ENCODE measurements at places on chromosomes 4 and X.

DNA sequence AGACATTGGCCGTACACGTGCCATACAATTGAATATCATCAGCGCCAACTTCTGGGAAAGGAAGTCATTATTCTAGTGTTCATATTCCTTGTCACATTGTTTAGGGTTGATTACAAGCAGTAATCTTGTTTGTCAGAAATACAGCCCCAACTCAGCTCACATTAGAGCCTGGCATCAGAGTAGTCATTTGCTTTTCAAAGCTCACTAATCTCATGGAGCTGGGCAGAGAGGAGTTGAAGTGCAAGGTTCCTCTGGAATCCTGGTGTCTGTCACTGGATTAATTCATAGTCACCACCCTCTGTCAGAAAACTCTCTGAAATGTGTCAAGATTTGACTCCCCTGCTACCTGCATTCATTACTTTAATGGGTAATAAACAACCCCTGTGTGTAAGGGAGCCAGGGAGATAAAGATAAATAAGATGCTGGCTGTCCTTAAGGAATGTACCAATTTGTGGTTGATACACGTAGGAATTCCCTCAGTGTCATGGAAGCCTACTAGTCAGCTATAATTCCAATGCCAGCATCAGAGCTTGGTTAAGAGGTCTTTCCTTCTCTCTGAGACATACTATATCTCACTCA, 43.7 kb upstream of the S100G start:
- no peak for DNase-seq

DNA sequence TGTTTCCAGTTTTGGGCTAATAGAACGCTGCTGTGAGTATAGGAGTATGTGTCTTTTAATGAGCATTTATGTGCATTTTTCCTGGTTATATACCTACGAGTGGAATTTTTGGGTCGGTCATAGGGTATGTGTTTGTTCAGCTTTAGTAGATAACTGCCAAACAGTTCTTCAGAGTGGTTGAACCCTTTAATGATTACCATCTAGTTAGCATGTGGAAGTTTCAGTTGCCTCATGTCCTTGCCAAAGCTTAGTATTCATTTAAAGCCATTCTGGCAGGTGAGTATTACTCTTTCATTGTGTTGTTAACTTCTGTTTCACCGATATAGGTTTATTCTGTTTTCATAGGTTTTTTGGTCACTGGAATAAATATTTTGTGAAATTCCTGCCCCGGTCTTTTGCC, 229.1 kb downstream of the ARHGAP10 start:
- no peak for DNase-seq

GRCh38 chrX:131942034-131942433, 81.1 kb upstream of the STK26 start:
- DNase-seq: no peak

- no peak for DNase-seq
Observed at GRCh38 chrX:22969411-22969810, 30.3 kb upstream of the DDX53 start.

DNA sequence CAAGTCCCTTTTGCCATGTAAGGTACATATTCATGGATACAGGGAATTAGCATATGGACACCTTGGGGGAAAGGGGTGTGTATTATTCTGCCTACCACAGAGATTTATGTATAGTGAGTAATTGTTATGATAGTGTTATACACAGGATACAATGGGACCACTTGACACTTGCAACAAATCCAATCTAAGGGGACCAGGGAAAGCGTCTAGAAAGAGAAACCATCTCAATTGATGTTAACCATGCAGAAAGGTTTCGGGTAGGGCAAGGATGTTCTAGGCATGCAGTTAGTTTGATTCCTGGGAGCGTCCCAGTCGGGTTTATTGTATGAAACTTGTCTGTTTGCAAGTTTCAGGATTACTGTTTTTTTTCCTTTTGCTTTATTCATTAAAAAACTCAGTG, 34.2 kb downstream of the MMRN1 start:
- no peak for DNase-seq

- no peak for DNase-seq
Observed at GRCh38 chrX:71859637-71860036, 51.0 kb upstream of the NHSL2 start.

DNA sequence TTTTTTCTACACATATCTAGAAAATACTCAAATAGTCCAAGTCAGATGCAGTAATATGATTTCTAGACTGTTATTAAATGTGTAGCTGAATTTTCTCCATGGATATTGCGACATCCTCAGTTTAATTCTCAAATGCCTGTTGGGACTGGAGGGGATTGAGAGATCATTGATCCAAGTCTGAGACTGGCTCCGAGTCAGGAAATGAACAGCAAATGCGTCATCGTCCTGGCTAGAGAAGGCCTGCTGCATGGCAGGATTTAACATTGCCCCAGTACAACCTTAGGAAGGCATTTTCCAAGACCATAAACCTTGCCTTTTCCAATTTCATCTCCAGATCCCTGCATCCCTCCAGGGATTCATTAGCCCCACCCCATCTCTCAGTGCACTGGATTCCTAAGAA, 56.6 kb upstream of the SLC6A14 start:
- DNase-seq: no peak

DNA sequence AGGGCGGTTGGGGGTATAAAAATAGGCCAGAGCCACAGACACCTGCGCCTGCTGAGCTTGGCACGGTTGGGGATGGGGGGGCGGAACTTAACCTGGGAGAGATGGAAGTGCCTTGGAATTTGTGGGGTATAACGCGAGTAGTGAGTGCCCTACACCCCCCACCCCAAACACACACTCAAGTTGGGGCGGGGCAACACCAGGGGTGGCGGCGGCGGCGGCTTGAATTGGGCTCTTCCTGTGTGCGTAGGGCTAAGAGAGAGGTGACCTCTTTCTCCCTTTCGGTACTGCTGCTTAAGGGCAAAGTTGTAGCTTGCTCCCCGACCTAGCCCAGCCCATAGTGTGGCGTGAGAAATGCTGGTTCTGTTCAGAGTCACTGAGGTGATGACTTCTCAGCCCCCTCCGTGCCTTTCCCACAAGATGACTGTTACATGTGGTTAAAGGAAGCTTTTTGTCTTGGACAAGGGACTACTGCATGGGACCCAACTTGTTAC, 839 bp downstream of the STK26 start:
- peak; percentile 26 for DNase-seq

GRCh38 chr4:3689006-3689405, 77.2 kb upstream of the ADRA2C start:
- DNase-seq: no peak

GRCh38 chrX:101203761-101204351, 15.7 kb upstream of the DRP2 start:
- no peak for DNase-seq

- no peak for DNase-seq
Observed at GRCh38 chr4:182756161-182756690, 161.0 kb downstream of the DCTD start.

- no peak for DNase-seq
Observed at GRCh38 chr4:143699331-143700045, 987 bp downstream of the FREM3 start.

GRCh38 chr4:95545546-95545945, 3.2 kb downstream of the UNC5C start:
- no peak for DNase-seq

DNA sequence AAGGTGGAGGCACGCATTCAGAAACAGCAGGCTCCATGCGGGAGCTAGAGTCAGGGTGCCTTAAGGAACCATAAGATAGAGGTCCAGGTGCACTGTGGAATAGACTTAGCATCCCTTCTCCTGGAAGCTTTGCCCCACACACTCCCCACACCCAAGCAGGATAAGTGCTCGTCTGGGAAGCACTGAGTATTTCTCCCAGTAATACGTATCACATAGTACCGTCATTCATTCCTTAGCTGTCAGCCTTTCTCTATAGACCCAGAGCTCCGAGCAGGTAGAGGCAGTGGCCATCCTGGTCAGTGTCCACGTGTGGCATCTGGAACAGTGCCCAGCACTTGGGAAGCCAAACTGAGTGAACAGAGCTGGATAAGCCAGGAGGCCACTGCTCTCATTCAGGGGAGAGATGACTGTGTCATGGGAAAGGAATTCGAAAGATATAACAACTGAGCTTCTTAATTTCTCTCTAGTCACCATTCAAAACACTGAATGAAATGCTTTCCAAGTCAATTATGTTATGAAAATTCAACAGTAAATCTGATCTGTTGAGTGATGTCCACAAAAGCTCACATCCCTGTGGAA, 9.9 kb downstream of the APBB2 start:
- DNase-seq: no peak

DNA sequence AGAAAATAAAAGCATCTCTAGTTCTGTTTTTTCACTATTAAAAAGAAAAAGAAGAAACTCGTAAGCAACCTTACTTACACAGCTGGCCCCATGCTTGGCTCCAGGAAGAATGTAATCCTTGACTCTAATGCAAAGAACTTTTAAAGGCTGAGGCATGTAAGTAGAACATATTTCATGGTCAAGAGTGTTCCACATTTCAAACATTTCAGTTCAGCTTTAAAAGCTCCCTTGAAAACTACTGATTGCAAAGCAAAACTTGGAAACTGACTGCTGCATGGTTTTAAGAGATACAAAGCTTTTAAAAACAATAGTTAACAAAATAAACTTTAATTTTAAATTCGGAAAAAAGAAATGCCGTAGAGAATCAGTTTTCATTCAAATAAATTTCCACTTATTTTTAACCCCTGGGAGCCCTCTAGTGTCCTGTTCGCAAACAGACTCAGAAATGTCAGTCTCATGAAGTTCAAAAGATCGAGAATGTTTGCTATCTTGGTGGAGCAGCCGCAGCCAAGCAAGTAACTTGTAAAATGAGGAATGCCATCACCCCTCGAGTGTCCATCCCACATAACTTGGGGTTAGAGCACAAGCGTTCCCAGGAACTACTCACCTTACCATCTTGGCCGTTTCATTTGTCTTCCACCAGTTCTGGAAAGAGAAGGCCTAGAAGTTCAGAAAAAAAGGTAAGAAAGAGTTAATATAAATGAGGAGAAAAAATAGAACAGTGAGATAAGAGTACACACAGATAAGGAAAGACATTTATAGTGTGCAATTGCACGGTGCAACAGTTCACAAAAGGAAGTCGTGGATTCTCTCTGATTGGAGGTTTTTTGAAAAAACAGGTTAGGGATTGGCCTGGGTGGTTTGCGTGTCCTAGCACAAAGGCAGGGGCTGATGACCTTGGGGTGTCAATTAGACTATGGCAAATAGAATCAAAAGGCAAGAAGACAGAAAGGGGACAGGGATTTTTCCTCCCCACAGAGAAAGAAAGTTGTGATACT, at the start of gene GASK1B:
Gene GASK1B, minus strand, starts transcription at position 765 of the 998 bp plus-strand sequence. CDS start 1,650 bp downstream, outside the sequence.
- no peak for DNase-seq

GRCh38 chr4:174928174-174928573, 10.0 kb downstream of the ADAM29 start:
- DNase-seq: no peak

DNA sequence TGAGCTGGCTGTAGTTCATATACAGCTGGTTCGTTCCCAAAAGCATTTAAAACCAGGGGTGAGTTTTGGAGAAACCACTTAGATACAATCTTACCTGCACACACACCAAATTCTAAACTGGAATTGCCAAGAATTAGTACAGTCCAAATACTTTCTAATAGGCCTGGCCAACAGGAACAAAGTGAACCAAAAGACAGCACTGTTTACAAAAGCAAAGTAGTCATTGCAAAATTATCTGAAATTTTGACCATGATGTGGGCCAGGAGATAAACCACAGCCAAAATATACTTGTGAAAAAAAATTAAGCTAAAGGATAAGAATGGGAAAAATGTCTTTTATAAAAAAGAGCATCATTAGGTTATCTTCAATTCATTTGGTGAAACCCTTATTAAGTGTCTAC, 37.9 kb upstream of the NAP1L5 start:
- no peak for DNase-seq

DNA sequence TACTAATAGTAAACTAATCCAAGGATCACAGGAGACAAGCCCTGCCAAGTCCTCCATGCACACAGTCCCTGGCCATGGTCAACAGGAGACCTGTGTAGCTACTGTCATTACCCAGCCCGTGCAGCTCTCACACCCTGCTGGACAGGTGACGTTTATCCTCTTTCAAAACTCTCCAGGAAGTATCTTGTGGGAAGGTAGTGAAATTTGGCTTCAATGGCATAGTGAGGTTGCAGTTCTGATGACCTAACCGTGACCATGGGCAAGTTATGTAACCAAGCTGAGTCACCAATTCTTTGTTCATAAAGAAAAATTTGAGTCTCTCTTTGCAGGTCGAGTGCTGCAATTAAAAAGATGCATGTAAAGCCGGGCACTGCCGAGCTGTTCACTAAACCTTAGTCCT, 11.3 kb upstream of the SLC2A9 start:
- no peak for DNase-seq

DNA sequence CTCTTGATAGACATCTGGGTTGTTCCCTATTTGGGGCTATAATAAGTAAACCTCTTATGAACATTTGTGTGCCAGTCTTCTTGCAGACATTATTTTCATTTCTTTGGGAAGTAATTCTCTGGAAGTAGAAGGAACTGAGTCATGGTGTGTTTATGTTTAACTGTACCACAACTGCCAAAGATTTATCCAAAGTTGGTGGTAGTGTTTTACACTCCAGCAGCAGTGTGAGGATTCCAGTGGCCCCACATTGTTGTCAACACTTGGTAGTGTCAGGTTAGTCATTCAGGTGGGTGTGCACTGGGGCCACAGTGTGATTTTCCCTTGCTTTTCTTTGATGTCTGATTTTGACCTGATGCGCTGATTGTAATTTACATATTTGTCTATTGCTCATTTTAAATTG, 5.0 kb upstream of the UVSSA start:
- DNase-seq: no peak

- DNase-seq: no peak
Observed at GRCh38 chr4:153963216-153963615, 174.3 kb upstream of the SFRP2 start.

- no peak for DNase-seq
Observed at GRCh38 chr4:145012841-145013240, 85.2 kb downstream of the ANAPC10 start.

All from stimulated activated CD8-positive, alpha-beta memory T cell treated with anti-CD3 and anti-CD28 coated beads, Interleukin-7, amount 100 ng/mL, for 24 hours (primary cell).